ENCODE measurements at places on chromosomes 1 and 21. TPM values are rescaled to one million over a fixed set of nuclear protein-coding genes. Genes with fewer than 3 reads are reported as not detected.

CYP4A22 gene
- not detected for total RNA-seq

DNA sequence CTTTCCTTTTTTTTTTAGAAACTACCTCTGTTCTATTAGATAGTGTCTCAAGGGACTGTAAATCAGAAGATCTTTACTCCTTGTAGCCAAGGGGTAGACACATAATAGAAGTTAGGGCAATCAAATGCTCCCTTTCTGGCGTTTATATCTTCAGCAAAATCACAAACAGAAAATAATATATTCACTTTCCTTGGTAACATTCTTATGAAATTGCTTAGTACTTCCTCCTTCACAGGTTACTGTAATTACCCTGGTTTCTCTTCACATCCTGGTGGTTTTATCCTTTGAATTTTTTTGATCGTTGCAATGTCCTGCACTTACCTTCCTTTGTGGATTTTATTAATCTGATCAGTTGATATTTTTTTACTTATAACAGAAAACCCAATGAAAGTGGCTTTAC, 1064.9 kb downstream of the NCAM2 start:
- DNase-seq: no peak

- DNase-seq: no peak
Measured at GRCh38 chr1:173580658-173581057, 22.2 kb downstream of the SLC9C2 start.

SHE gene
- total RNA-seq: 44.3 TPM

- no peak for DNase-seq
Measured at GRCh38 chr1:229181419-229181818, 89.5 kb upstream of the RAB4A start.

DNA sequence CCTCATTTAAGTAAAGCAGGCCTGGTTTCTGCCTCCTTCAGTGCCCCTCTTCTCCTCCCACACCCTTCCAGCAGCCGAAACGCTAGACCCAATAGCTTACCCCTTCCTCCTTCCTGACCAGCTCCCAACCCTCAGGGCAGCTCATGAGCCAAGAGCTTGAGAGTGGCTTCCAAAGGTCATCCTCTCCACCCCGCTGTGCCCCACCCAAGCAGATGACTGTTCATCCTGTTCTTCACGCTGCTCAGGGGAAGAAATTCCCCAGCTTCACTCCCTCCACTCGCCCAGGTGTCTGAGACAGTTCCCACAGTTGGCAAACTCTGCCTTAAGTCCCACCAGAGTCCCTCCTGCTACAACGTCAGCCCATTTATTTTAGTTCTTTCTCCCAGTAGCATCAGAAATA, 23.4 kb downstream of the ARHGEF19 start:
- no peak for DNase-seq

DNA sequence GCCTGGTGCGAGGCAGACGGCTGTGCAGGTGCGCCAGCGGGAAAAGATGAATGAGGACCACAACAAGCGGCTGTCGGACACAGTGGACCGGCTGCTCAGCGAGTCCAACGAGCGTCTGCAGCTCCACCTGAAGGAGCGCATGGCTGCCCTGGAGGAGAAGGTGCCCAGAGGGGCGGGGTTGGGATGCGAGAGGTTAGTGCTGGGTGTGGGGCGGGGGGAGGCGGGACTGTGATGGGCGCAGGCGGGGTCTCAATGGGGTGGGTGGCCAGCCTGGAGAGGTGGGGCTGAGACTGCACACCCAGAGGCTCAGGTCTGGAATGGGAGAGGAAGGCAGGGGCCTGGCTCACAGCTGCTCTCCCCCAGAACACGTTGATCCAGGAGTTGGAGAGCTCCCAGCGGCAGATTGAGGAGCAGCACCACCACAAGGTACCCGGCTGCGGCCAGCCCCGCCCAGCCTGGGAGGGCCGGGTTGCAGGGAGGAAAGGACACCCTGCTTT, 22.3 kb downstream of the PPFIA4 start:
- peak; percentile 70 for DNase-seq

DNA sequence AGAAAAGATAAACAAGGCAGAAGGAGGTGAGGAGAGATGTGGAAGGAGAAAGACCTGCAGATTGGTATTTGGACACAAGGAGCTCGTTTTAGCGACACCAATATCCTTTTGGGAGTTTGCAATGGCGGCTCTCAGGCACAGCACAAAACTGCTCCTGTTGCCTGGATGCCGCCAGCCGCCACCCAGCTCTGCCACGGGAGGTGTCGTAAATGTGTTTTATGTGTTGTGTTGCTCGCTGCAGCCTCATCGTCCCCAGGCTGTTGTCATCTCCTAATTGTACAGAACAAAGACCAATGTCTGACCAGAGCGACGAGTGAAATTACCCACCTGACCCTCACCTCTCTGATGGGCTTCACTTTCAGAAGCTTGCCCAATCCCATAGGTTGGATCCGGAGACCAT, 96.6 kb upstream of the ZNF281 start:
- DNase-seq: no peak

DNA sequence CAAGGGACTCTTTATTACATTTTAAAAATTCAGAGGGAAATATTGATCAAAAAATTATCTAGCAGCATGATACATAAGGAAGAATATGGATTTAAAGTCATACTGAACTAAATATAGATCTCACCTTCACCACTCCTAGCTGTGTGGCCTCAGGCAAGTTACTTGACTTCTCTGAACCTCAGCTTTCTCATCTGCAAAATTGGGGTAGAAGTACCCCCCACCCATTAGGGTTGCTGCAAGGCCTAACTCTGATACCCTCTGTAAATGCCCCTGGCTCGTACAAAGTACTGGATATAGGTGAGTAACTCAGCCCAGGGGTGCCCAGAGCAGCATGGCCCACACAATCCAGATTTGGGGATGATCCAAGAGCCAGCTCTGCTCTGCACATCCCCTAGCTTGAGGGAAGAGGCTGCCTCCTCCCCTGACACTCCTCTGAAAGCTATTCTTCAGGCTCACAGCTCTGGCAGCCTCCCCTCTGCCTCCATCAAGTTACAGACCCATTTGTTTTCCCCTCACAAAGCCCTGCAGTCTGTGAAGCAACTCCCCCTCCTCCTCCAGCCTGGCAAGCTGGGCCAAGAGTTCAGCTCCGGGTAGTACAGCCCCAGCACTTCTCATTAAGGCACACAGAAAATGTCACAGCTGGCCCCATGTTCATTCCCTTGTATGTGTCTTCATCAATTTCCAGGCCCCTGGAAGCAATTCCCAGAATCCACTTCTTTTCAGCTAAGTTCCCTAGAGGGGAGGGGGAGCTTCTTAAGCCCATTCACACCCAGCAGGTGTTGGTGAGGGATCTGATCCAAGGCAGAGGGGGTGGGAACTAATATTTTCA, 143.7 kb downstream of the PLPP3 start:
- DNase-seq: no peak

GRCh38 chr1:53320646-53321045, 7.2 kb downstream of the LRP8 start:
- DNase-seq: no peak

RSPO1 gene
- total RNA-seq: 0.44 TPM

SPATC1L gene
- total RNA-seq: 3.5 TPM

DNA sequence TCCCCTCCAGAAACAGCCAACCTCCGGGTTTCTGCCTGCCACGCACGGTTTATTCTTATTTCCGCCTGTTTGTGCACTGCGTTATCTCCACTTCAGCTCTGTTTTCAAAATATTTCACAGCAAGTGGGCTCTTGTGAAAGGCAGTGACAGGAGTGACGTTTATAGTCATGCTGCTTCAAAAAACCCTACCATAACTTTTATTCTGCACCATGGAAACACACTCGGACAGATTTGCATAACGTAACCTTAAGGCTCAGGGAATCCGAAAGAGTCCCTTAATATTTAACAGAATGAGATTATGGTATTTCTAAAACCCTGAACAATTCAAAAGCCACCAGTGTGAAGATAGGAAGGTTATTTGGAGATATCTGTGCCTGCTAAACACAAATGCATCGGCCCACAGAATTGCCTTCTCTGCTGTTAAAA, 782 bp upstream of the SDE2 start:
- no peak for DNase-seq

ZMYND12 gene
- 4.8 TPM for total RNA-seq

GRCh38 chr1:89657886-89658285, 25.0 kb downstream of the LRRC8C start:
- no peak for DNase-seq

DNA sequence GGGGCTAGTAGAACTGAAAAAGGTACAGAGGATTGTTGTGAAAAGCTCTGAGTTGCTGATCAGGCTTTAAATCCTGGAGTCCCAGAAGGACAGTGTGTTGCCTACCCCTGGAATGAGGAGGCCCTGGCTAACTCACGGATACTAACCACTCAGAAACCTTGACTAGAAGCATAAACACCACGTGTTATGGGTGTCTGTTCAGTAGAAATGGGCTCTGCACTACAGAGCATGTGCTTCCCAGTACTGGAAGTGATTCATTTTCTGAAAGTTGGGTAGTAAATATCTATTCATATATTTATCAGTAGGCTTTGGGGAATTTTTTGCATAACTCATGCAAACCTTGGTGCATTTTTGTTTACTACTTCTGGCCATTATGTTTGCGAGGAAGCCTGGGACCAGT, 15.1 kb upstream of the CLCA1 start:
- DNase-seq: no peak

C1orf185 gene
- not detected for total RNA-seq

DNA sequence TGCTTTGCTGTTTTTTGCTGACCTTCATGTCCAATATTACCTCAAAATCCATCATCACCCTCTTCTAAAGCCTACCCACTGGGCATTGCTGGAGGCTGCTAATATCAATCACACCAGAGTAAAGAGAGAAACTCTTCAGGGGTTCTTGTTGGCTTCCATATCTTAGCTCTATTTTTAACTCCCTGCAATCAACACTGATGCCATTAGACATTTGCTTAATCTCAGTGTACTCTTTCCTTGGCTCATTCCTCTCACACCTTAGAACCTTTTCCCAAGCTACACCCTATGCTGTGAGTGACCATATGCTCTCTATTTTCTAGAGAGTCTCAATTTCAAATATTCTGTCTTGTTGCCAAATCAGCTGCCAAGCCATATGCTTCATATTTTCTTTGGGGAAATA, 40.6 kb upstream of the RABGAP1L start:
- DNase-seq: no peak

- no peak for DNase-seq
Measured at GRCh38 chr1:4086921-4087320, 186.8 kb upstream of the C1orf174 start.

AMPD1 gene
- total RNA-seq: not detected

MROH9 gene
- total RNA-seq: 0.11 TPM

GRCh38 chr1:246709835-246710234, 14.4 kb upstream of the SCCPDH start:
- no peak for DNase-seq

DNA sequence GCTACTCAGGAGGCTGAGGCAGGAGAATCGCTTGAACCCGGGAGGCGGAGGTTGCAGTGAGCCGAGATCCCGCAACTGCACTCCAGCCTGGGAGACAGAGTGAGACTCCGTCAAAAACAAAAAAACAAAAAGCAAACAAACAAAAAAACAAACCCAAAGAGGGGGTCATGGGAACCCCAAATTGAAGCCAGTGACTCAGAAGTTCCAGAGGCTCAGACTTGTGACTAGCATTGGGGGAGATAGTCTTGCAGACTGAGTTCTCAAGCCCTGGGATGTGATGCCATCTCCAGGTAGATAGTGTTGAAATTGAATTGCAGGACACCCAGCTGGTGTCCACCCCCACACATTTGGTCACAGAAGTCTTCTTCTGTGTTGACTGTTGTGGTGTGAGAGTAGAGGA, 24.9 kb upstream of the ENO1 start:
- no peak for DNase-seq

DNA sequence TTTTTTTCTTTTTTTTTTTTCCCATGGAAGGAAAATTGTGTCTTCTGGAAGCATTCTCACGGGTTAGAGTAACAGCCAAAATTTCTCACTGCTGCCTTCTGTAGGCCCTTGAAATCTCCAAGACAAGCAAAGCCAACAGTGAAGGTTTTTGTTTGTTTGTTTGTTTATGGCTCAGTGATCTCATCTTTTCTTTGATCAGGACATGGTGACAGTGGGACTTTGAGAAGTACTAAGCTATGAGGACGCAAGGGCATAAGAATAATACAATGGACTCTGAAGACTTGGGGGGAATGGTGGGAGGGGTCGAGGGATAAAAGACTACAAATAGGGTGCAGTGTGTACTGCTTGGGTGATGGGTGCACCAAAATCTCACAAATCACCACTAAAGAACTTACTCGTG, 419.4 kb downstream of the PTPRC start:
- DNase-seq: no peak

KCNE2 gene
- total RNA-seq: 0.78 TPM

DNA sequence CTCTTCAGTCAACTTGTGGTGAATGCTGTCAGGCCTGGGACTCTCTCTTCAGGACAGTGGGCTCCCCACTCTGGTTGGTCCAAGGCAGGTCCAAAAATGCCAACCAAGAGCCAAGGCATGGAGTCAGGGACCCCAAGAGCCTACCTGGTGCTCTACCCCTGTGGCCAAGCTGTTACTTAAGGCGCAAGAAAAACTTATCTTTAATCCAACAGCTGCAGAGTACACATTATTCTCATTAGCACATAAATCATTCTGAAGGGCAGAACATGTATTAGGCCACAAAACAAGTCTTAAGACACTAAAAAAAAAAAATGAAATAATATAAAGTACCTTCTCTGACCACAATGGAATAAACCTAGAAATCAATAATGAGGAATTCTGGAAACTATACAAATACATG, 65.7 kb downstream of the FAF1 start:
- no peak for DNase-seq

CRYAA gene
- total RNA-seq: not detected

SYT6 gene
- not detected for total RNA-seq

PGD gene
- total RNA-seq: 234 TPM

DNA sequence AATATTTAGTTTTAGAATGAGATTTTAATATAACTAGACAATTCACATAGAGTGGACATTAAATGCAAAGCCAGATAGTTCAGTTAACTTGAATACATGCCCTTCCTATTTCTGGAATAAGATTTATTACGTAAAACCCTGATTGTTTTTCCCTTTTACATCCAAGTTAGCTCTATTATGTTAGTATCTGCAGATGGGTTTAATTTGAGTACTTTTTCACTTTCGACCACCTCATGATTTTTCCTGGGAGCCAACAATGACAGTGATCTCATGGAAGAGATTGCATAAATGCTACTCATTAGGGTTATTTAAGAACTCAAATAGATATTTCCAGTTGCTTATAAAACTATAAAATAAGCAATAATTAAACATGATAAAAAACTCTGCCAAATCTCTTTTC, 199.4 kb upstream of the PTGFR start:
- no peak for DNase-seq

DNA sequence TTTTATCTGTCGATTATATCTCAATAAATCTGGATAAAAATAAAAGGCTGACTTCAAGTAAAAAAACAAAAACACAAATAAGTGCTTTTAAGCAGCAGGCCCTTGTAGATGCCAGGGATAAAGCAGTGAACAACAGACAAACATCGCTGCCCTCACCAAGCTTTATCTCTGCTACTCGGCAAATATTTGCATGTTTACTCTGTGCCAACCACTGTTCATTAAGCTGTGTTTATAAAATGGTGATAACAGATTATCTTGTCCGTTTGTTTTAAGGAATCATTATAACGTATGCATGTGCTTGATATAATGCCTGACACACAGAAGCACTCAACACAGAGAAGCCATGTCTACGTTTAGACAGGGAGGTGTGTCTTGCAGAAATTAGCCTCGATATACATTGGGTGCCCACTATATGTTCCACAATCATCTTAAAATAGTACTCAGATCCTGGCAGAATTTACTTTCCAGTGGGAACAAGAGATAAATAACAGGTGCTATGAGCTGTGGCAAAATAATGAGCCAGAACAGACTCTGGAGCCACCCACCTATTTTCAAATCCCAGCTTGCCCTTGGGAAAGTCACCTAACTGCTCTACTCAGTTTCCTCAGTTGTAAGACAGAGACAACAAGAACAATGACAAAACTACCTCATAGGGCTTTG, 47.2 kb downstream of the TRIT1 start:
- DNase-seq: no peak

EFNA1 gene
- 96.9 TPM for total RNA-seq
